ENCODE measurements at places on chromosomes 1 and 21.

- DNase-seq, result peak; percentile 43
Observed at GRCh38 chr21:37528150-37528937, 161.8 kb downstream of the DYRK1A start.

GRCh38 chr1:203325418-203326091, 20.2 kb downstream of the BTG2 start:
- DNase-seq, result no peak

GRCh38 chr1:170932236-170932635, 3.1 kb upstream of the MROH9 start:
- no peak for DNase-seq

DNA sequence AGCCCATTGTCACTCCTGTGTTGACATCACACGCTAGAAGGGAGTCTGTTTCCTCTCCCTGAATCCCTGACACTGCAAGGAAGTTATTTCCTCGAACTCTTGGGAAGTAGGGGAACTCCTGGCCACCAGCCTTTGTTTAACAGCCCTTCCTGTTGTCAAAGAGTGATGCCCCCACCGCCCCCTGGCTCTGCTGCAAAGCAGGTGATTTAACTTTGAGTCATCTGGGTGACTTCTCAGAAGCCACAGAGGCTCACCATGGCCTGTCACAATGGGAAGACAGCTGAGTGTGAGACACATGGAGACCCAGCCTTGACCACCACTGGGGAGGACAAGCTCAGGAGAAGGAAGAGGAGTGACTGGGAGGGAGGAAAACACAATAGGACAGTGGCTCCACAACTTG, 182.8 kb downstream of the PSMG1 start:
- no peak for DNase-seq

- no peak for DNase-seq
Observed at GRCh38 chr1:22428672-22429071, 23.0 kb upstream of the ZBTB40 start.

DNA sequence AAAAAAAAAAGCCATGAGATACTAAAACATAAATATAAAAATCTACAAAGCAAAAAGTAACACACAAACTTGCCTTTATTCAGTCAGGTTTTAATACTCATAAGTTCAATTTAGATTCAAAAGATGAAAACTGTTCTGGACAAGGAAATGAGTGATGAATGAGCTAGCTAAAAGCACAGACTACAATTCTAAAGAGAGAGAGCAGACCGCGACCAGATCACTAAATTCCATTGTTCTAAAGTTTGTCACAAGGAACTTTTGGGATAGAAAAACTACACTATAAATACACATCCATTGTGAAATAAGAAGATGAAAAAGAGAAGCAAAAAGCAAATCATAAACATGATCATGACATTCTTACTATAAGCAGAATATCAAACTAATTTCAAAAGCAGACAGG, 1.7 kb downstream of the ODF2L start:
- DNase-seq, result no peak

All from WTC11 (cell line).